ENCODE measurements at places on chromosomes 3 and 15.

DNA sequence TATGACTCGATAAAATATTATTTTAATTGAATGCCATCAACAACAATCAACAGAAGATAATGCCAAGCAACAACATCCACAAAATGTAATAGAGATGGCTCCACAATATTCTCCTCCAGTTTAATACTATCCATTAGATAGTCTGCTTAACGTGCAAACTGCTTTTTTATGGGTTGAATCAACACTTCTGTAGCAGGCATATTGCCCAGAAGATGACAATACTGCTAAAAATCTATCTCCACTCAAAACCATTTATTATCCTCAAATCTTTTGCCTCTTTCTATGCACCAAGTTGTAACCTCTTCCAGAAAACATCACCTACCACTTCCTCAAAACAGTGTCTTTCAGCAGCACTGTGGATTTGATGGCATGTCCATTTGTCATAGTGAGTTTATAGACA, 295.7 kb upstream of the LMCD1 start:
- DNase-seq, result no peak

GRCh38 chr3:158213461-158213860, 103.6 kb downstream of the RSRC1 start:
- DNase-seq, result no peak

- DNase-seq, result no peak
Measured at GRCh38 chr15:53910236-53910849, 67.9 kb upstream of the UNC13C start.

GRCh38 chr3:171383206-171384018, 76.8 kb downstream of the TNIK start:
- DNase-seq, result no peak

DNA sequence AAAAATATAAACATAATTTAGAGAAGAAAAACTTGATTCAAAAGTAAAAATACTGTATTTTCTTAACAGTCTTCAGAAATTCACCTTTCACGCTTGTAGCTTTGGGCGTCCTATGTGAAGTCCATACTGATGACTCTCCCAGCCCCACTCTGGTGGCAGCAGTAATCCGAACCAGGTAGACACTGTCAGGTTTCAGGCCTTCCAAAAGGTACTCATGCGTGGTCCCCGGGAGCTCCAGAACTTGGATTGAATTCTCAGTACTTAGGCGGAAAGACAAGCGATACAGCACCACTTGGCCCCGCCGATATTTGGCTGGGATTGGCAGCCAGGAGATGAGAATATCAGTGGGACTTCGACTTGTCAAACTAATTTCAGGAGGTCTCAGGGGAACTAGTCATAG, 69.7 kb downstream of the PRTG start:
- DNase-seq, result no peak

DNA sequence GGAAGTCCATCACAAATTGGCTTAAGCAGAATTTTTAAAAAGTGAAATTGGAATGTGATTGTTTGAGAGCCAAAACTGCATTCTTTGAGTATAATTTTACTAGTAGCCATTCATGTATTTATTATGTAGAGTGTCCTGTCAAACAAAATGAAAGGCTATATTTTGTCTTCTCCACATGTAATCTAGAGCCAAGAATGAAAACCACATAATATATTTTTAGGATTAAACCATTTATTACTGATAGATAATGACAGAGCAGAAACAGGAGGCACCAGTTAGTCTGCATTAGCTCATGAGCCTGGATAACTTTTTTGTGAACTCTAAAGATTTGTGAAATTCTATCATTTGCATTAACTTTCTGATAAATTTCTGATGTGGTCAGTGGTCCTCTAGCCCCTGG, 130.2 kb downstream of the FILIP1L start:
- DNase-seq, result no peak

DNA sequence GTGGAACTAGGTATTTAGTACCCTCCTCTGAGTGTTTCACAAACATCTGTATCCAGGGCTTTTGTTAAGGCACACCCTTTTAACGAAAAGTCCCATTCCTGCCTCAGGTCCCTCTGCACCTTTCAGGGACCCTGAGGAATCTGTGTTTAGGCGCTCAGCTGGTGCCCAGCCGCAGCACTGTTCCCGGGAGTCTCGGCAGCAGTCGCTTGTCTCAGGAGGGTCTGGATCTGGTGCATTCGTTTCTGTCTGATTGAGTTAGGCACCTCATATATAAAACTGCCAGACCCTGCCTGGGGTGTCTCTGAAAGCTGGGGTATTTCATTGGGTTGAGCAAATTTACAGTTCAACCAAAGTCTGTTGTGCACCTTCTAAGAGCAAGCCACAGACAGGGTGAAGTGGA, 162.8 kb upstream of the TOPAZ1 start:
- no peak for DNase-seq

DNA sequence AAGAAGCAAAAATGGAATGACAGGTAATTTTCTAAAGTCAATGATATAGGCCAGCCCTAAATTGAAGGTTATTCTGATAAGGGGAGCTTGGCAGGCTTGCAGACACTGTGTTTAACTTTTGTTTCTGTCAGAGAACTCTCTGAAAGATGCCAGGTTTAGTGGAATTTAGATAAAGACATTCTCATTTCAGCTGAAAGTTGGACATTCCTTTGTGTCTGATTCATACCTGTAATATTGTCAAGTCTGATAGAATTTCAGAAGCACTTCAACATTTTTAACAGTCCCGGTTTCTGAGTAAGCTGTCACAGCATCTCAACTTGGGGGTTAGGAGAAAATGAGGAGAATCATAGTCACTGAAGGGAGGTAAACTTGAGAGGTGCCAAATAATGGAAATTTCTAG, 84.0 kb downstream of the DIPK2A start:
- no peak for DNase-seq

DNA sequence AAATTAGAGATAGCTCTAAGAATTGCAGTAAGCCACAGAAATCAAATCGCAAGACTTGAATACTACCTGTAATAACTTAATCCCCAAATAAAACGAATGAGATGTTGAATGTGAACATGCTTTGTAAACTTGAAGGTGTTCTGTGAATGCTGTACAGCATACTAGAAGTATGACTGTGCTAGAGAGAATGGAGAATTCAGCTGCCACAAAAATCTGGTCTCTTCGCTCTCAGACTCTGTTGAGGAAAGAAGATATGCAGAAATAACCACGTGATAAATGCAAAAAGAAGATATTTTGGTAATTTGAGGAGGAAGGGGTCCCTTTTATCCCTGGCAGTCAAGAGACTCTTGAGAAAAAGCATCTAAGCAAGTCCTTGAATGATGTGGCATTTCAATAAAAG, 37.3 kb downstream of the ZBTB38 start:
- no peak for DNase-seq

GRCh38 chr3:187130346-187131066, 8.8 kb downstream of the RPL39L start:
- no peak for DNase-seq

- DNase-seq, result no peak
Measured at GRCh38 chr15:26015516-26016075, 152.5 kb upstream of the ATP10A start.

- no peak for DNase-seq
Measured at GRCh38 chr15:52532427-52532826, 3.7 kb upstream of the MYO5A start.

GRCh38 chr15:66855041-66855440, 153.0 kb downstream of the SMAD6 start:
- DNase-seq, result no peak

GRCh38 chr3:55169161-55169560, 241.3 kb upstream of the LRTM1 start:
- no peak for DNase-seq

GRCh38 chr15:81225161-81225671, 28.5 kb downstream of the IL16 start:
- DNase-seq, result no peak

GRCh38 chr3:184337399-184337714, at the start of gene FAM131A:
Gene FAM131A, plus strand, starts transcription at chr3:184337600. Its CDS starts 31 bp downstream, at chr3:184337631.
- no peak for DNase-seq

GRCh38 chr3:65534805-65535204, 503.9 kb downstream of the MAGI1 start:
- no peak for DNase-seq

- DNase-seq, result peak; percentile 65
Measured at GRCh38 chr3:53709860-53710674, 136.2 kb downstream of the CHDH start.

GRCh38 chr15:70778258-70779076, 15.1 kb upstream of the UACA start:
- DNase-seq, result no peak

DNA sequence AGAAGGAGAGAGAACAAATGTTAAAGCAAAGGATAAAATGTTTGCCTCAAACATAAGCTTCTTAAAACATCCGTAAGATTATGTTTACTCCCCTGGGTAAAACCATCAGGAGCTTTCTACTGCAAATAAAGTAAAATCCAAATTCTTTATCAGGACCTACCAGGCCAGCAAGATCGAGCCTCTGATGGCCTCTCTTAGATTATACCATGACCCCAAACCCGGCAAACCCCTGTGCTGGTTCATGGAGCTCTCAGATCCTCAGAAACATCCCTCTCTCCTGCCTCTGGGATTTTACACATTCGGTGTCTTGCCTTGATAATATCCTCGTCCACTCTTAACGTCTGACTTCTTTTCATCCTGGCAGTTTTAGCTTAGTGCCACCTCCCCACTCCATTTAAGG, 7.5 kb upstream of the TARS3 start:
- DNase-seq, result no peak

- no peak for DNase-seq
Measured at GRCh38 chr3:66478960-66479359, 21.9 kb downstream of the LRIG1 start.

DNA sequence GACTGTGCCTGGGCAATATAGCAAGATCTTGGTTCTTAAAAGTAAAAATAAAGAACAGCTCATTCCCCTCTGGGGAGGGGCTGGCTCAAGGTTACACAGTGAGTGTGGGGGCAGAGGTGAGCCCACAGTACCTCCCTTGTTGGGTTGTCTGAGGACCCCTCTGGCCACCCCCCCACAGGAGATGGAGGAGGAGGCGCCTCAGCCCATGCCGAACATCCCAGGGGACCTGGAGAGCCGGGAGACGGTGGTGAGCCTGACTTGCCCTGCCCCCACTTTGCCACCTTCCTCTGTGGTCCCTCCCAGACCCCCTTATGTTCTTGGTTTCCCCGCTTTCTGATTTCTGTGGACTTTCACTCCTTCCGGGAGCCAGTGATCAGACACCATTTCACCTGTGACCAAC, 28.7 kb downstream of the NGRN start:
- DNase-seq, result no peak

Measured in HCT116 (cell line).